ENCODE measurements at places on chromosomes 2 and 18.

- no peak for DNase-seq
These were observed 219.1 kb downstream of the SETBP1 start for GRCh38 chr18:44899832-44900231.

GRCh38 chr18:79077181-79077580 is 8.0 kb downstream of the ATP9B start:
- no peak for DNase-seq

DNA sequence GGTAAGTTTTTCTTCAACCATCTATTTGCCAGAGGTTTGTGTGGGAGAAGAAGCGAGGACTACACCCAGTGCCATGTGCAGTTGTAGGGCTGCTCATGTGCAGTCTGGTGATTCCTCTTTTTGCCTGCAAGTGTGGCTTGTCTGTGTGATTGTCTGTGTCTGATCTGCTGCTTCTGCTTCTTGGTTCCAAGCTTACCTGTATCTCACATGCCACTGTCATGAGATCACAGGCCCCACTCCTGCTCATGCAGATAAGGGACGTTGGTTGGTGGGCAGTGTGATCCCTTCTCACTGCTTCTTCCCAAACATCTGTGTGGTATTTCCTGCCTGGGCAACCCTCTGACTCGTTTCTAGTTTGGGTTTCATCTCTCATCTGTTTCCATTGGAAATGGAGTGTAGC is 27.1 kb downstream of the RRM2 start:
- DNase-seq: no peak

GRCh38 chr2:207754498-207755383 is 15.0 kb downstream of the FZD5 start:
- DNase-seq: no peak
